ENCODE measurements at places on chromosomes 16 and 17. TPM values are rescaled to one million over a fixed set of nuclear protein-coding genes. Genes with fewer than 3 reads are reported as not detected.

DNA sequence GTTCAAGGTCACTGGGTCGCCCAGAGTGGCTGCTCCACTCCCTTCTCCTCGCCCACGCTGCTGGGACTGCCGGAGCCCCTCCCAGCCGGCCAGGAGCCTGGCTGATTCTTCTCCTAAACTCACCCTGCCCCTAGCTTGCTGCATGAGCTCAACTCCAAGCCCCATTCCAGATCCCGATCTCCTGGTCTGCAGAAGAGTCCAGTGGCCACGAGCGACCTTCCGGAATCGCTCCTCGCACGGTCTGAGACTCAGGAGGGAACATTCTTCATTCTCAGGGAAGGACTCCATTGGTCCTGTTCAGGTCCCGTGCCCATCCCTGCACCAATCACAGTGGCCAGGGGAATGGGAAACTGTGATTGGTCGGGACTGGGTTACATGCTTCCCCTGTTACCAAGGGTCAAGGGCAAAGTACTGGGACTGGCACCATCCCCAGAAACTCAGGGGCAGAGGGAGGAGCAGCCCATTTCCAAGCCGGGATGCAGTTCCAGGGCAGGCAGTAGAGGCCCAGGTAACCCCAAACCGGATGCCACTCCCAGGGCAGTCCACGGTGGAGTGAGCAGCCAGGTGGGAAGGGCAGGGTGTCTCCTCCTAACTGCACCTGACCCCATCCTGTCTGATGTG, 24.5 kb upstream of the CIBAR2 start:
- no peak for DNase-seq

DNA sequence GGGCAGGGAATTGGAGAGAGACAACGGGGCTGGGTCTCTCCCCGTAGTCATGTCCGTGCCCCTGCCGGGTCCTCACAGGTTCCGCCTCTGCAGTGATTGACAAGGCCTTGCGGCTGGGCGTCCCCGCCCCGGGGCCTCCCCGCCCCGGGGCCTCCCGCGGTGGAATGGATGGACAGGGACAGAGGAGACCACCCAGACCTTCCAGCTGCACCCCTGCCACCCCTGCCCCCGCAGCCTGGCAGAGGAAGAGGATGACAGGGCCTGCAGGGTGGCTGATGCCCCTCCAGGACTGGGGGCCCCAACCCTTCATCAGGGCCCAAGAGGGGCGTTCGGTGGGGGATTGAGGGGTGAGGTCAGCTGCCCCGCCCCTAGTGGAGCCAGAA, 216.4 kb upstream of the CIBAR2 start:
- DNase-seq, result no peak

DNA sequence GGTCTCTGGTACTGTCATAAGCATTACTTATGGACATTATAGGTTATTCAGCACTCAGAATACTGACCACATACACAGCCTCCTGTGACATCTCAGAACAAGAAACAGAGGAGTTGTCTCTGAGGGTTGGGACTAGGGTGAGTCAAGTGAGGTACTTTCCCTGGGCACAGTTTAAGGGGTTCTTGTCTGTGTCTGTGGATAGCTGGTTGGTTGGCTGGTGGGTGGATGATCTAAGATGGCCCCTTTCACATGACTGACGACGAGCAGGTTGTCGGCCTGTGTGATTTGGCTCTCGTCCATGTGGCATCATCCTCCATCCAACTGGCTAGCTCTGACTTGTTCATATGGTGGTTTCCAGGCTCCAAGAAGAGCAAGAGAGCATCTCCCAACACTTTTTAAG, 163.9 kb downstream of the PRKCB start:
- DNase-seq, result no peak

DNA sequence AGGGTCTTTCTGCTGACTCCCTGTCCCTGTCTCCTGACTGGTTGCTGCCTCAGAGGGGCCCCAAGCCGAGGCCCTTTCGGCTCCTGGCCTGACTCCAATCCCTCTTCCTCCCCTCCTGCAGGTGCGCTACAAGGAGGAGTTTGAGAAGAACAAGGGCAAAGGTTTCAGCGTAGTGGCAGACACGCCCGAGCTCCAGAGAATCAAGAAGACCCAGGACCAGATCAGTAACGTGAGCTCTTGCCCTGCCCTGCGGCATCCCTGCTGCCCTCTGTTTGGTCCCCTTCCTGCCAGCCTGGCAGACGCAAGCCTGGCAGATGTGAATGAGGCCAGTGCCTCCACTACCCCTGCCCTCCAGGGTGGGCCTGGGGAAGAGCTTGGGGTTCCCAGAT, 27.1 kb upstream of the LASP1NB start:
- DNase-seq, result no peak

DNA sequence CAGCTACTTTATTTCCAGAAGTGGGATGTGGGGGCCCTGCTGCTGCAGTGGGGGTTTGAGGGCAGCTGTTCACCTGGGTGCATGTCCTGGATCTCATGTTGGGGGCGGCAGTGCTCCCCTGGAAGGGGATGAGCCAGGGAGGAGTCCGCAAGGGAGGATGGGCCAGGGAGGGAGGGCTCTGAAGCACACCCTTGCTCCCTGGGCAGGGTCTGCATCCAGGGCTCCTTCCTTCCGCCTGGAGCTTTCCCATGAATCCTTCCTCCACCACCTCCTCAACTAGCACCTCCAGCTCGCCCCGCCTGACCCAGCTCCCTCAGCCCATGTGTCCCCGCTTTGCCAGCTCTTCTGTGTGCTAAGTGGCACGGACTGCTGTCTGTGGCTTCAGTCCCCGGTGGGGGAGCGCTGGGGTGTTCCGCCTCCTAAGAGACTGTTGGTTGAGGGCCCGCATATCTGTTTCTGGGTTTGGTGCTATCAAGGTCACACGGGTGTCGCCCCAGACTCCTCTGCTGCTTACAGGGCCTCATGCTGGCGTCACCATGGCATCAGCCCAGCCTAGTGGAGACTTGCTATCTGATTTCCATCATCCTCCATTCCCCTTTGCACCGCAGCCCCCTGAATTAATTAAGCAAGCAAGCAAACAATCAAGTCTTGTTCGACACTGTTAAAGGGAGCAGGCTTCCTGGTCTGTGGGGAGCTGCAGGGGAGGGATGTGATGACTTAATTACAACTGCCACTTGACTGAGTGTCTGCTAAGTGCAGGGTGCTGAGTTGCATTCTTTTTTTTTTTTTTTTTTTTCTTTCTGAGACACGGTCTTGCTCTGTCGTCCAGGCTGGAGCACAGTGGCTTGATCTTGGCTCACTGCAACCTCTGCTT, 71.8 kb downstream of the PRKCA start:
- no peak for DNase-seq

DNA sequence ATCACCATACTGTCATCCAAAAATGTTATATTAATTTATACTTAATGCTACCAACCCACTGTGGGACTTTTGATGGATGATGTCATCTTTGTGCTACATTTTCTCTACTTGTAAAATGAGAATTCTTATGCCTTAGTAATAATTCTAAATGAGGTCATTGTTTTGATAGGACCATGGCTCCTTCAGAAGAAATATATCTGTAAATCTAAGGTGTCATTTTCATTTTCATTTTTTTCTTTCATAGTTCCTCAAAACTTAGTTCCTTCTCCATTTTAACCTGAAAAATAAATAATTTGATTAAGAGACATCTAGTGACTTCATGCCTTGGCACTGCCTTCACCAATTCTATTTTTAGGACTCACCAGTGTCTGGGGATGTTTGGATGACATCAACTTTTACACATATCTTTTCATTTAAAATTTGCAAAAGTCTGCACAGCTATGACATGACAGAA, 48.7 kb downstream of the GPRC5B start:
- peak; percentile 83 for DNase-seq

DNA sequence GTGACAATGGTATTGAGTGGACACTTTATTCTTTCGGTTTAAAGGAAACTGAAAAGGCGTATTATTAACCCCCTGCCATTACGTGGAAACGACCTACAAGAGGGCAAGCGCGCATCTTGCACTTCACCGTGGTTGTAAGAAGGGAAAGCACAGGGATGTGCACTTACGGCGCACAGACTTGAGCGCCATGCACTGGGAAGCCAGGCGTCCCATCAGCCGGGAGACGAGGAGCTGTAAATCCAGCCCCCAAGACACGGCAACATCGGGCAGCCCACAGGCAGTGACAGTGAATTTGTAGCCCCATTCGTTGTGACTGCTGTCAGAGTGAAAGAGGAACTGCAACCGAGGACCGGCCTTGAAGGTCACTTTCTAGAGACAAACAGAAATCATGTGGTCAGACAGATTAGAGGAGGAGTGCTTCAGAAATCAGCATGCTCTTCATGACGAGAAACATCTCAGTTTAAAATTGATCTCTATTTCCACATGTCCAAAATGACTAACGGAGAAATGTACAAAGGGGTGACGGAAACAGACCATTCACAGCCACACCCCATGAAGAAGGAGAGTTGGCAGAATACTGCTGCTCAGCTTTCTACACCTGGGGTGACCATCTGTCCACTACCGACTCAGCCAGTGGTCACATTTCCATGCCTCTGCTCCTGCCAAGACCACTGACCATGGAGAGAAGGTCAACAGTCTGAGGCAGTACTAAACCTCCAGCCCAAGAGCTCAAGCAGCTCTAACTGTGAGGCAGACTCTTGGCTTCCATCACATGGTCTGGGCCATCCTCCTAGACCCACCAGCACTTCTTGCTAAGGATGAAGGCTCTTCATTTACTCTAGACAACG, 68.6 kb downstream of the ZZEF1 start:
- no peak for DNase-seq

GRCh38 chr16:58128181-58128631, 975 bp downstream of the CFAP20 start:
- DNase-seq, result no peak

GRCh38 chr16:52718046-52718445, 171.1 kb upstream of the TOX3 start:
- no peak for DNase-seq

The CX3CL1 gene
- total RNA-seq, result under 0.01 TPM

The TBX2 gene
- total RNA-seq, result 23.6 TPM

The ADAD2 gene
- not detected for total RNA-seq

The MPP3 gene
- total RNA-seq, result 5.7 TPM

The TMEM100 gene
- 0.36 TPM for total RNA-seq

Data from IMR-90 (cell line).